ENCODE measurements at places on chromosomes 5 and 9.

- no peak for DNase-seq
Measured at GRCh38 chr5:107430071-107430625, 240.6 kb downstream of the EFNA5 start.

DNA sequence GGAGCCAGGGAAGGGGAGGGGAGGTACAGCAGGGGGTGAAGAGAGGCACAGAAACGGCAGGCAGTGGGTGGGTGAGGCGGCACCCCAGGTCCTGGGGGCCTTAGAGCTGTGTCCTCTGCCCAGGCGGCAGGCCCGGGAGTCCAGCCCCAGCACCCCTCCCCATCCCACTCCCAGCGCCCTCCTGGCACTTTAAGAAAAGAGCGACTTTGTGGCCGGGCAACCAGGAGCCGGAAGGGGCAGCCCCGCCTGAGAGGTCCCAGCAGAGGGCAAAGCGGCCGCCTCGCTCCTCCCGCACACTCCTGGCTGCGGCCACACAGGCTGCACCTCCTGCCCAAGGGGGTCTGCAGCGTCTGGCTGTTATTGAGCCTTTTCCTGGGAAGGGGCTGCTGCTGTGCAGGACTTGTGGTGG is 42.6 kb downstream of the NACC2 start:
- no peak for DNase-seq

DNA sequence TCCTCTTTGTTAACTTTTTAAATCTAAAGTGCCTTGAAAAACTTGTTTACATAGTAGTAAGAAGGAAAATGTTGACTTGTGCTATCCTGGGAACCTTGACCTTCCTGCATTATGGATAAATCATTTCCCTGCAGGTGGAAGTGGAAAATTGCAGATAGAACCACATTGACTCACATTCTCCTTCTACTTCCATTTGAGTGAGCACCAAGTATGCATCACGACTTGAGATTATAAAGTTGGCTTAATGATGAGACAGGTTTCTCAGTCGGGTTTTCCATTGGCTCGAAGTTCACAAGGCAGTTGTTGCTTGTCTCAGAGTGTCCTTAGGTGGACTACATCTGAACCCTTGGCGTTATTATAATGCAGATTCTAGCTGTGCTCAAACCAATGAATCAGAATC is 39.9 kb downstream of the DOCK8 start:
- no peak for DNase-seq

DNA sequence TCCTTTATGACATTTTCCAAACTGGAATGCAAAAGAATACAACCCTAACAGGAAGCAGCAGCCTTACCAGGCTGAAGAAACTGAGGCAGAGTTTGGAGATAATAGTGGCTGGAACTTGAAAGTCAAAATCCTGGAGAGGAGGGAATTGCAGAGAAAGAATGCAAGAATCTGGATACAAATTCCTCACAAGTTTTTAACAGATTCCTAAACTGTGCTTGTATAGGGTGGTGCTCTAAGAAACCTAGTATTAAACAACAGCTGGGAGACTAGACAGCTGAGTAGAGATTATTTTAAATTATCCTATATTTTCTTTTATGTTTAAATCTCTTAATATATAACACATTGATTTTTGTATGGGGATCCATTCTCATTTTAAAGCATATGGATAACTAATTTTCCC is 30.7 kb downstream of the INVS start:
- DNase-seq: no peak

DNA sequence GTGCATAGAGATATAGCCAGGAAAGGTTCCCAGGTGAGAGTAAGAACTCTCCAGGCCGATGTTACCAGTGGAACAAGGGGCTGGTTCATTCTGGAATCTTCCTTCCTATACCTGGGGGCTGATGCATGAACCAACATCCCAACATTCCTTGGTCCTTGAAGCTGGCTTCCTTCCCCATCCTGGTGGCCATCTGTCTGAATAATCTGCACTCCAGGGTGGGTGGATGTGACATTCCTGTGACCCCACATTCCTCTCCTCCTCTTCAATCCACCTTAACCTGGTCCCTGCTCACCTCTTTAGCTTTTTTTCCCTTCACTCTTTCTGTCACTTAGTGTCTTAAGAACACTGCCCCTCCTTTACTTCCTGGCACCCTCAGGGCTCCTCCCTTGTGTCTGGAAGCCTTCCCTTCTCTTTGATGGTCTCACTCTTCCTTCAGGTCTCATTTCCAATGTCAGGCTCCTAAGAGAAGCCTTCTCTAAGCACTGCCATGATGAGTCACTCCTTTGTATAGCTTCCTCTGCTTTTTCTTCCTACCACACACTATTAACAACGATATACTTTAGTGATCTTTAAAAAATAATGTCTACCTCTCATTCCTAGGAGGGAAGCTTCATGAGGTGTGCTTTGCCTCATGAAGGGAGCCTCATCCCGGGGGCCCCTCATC is 80.3 kb downstream of the BOD1 start:
- DNase-seq: no peak

DNA sequence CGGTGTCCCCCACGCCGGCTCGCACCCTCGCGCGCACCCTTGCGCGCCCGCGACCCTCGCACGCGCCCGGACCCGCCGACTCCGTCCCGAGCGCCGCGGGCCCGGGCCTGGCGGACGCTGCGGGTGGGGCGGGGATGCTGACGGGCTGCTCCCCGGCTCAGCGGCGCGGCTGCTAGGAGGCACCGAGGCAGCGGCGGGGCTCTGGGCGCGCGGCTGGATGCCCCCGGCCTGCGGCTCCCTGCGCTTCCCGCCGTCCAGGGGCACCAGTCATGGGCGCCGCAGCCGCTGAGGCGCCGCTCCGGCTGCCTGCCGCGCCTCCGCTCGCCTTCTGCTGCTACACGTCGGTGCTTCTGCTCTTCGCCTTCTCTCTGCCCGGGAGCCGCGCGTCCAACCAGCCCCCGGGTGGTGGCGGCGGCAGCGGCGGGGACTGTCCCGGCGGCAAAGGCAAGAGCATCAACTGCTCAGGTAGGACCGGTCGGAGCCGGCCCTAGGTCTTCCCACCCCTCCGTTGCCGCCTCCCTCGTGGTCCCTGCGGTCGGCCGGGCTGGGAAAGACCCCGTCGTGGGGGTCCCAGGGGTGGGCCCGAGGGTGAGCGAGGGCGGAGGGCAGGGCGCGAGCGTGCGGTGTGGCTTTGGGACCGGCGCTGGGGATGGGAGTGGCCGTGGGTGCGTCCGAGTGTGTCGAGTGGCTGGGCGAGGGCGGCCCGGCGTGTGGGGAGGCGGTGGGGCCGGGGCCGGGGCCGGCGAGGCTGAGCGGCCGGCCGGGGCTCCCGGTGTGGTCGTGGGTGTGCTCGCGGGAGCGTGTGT is 530 bp downstream of the TMEFF1 start:
- peak; percentile 9 for DNase-seq

Data from CD4-positive, alpha-beta T cell treated with Interleukin-1 beta for 1 hour (primary cell).